ENCODE measurements at places on chromosomes 2 and 18.

DNA sequence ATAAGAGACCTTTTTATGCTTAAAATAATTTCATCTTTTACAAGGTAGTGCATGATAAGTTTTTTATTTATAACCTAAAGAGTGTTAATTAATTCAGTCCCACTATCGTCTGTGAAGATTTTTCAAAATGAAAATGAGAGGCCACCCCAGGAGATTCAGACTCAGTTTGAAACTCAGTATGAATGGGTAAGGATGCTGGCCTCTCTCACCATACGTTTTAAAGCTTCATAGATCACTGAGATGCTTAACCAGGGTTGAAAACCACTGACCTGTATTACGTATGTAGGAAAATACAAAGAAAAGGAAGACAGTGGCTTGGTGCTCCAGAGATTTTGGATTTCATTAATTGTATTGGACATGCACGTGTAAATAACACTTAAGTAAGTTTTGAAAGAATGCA lies 278.7 kb downstream of the FSIP2 start:
- no peak overlapping the region for H3K27ac ChIP-seq
- H3K27me3 ChIP-seq, result no peaks in the 10 kb centered on the region
- H3K36me3 ChIP-seq, result no peaks in the 10 kb centered on the region
- no peaks in the 10 kb centered on the region for H3K4me1 ChIP-seq
- H3K4me3 ChIP-seq, result no peak overlapping the region
- no peak for DNase-seq

DNA sequence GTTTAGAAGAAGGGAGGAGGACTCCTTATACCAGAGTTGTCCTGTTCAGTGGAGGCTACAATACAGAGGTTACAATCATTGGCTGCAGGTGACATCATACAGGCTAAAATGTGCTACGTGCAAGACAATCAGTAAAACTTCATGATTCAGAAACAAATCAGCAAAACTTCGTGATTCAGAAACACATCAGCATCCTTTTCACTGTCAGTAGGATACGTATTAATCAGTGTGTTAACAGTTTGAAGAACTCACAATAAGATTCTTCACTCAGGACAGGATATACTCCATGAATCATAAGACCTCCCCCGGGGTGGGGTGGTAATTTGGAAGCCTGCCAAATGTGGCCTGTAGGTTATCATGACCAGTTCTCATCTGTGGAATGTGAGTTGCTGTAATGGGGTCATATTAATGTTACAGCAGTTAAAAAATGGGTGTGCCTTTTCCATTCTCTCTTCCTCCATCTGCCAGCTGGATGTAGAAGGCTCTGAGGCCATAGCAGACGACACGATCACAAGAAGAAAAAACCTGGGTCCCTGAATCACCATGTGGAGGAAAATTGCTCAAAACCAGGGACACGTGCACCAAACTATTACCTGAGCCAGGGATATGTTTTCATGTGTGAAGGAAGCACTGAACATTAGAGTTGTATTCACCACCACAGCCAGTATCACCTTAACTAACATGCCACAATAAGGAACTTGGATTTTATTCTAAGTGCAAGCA lies 134.8 kb upstream of the CREB1 start:
- H3K4me1 ChIP-seq, result no peaks in the 10 kb centered on the region
- H3K4me3 ChIP-seq, result no peak overlapping the region
- H3K36me3 ChIP-seq, result no peaks in the 10 kb centered on the region
- H3K27ac ChIP-seq, result no peak overlapping the region
- DNase-seq, result no peak

DNA sequence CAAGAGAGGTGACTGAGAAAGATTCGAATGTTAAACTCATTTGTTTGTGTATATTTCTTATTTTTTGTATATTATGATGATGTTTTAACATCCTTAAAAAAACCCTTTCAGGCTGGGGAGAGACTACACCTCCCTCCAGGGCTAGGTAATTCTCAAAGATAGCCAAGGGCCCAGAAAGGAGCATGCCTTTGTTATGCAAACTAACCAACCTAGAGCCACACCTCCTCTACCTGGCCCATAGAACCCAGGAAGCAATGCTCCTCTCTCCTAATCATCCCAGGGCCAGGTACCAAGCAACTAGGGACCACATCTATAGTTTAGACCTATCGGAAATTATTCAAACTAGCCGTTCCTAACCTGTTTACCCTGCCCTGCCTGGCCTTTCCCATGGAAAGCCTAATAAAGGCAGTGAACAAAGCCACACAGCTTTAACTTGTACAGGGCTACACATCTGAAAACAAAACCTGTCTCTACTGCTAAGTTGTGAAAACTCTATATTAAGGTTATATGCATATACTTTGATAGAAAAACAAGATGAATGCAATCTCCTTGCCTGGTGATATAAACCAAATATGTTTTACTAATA lies 79.7 kb downstream of the COLEC12 start:
- no peaks in the 10 kb centered on the region for H3K36me3 ChIP-seq
- H3K4me1 ChIP-seq, result peaks cover 37% of the 10 kb centered on the region
- no peak for DNase-seq
- no peaks in the 10 kb centered on the region for H3K27me3 ChIP-seq
- H3K4me3 ChIP-seq, result no peak overlapping the region

DNA sequence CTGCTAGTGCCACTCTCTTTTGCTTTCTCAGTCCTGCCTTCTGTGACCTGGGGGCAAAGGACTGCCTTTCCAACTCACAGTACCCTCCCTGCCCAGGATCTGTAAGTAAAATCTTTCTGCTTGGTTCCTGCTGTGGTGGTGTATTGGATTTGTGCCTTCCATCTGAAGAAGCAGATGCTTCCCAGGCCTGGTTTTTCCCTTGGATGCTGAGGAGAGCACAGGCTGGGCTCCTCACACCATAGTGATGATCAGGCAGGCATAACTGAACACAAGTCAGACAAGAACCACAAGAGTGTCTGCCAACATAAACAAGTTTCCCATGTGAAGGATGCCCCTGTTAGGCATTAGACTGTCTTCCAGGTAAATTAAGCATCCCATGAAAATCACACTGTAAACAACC lies 121.3 kb upstream of the NRXN1 start:
- H3K27ac ChIP-seq, result no peak overlapping the region
- no peak for DNase-seq
- no peaks in the 10 kb centered on the region for H3K36me3 ChIP-seq
- H3K4me1 ChIP-seq, result no peaks in the 10 kb centered on the region
- H3K4me3 ChIP-seq, result no peak overlapping the region

DNA sequence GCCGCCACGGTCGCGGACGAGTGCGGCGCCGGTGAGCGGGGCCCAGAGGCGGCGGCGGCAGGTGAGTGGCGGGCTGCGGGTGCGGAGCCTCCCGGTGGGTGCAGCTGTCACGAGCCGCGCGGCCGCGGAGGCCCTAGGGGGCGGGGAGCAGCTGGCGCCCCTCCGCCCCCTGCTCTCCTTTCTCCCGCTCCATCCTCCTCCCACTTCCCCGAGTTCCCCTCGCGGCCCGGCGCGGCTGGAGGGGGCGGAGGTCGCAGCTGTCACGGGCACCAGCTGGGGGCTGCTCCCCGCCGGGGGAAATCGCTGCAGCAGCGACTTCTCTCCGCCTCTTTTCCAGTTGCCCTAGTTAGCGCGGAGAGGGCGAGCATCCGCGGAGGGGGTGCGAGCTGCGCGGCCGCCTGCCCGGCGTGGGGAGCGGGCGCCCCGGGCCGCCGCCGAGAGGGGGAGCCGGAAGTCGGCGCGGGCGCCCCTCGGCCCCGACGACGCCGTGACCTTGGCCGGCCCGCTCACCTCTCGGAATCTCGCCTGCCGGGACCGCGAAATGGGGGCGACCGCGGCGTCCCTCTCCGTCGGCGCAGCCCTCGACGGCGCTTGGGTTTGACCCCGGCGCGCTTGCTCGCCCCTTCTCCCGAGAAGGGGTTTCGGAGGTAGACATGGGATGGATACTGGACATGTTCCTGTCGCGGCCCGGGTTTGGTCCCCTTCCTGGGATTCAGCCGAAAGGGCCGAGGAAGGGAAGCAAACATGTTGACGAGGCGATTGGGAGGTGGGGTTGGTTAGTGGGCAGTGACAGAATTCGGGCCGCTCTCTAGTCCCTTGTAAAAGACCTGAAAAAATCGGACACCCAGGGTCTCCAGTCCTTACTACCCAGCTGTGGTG lies 727 bp downstream of the NCOA1 start:
- peak overlapping the region; percentile 91 for H3K27ac ChIP-seq
- peak; percentile 21 for DNase-seq
- no peaks in the 10 kb centered on the region for H3K36me3 ChIP-seq
- no peaks in the 10 kb centered on the region for H3K27me3 ChIP-seq

DNA sequence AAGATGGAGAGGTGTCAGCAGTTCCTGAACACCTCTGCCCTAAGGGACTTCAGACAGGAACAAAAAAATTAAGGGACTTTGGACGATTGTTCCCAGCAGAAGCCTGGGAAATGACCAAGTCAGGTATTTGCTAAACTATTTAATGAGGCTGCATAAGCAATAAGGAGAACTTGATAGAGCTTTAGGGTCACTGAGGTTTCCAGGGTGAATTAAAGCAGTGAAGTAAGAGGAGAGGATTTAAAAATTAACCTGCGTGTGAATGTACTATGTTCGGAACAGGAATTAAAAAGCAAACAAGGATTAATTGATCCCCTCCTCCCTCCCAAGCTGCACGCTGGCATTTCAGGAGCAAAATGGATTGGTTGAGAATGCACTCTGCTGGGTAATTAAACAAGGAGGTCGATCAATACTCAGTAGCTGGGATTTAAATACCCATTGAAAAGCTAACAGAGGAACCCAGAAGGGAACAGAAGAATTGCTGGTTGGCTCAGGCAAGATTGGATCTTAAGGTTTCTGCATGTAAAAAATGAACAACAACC lies 157.2 kb downstream of the RNF152 start:
- H3K36me3 ChIP-seq, result no peaks in the 10 kb centered on the region
- no peaks in the 10 kb centered on the region for H3K4me1 ChIP-seq
- H3K27me3 ChIP-seq, result no peaks in the 10 kb centered on the region
- no peak overlapping the region for H3K27ac ChIP-seq
- no peak overlapping the region for H3K4me3 ChIP-seq

- H3K36me3 ChIP-seq, result no peaks in the 10 kb centered on the region
- no peak overlapping the region for H3K27ac ChIP-seq
- H3K4me1 ChIP-seq, result peaks cover 29% of the 10 kb centered on the region
- no peak for DNase-seq
- peaks cover 9% of the 10 kb centered on the region for H3K27me3 ChIP-seq
Observed at GRCh38 chr18:22171258-22172119, 2.1 kb downstream of the GATA6 start.

DNA sequence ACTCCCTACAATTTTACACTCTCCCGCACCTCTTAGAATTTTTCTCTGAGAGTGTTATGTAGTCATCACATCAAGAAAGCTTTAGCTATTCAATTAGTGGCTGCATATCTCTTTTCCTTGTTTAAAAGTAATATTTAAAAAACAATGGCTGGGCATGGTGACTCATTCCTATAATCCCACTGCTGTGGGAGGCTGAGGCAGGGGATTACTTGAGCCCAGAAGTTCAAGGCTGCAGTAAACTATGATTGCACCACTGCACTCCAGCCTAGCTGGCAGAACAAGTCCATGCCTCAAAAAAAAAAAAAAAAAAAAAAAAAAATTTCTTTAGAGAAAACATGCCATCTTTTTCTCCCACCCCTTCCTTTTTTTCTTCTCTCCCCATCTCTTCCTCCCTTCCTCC lies 44.3 kb downstream of the AQP4 start:
- H3K4me1 ChIP-seq, result no peaks in the 10 kb centered on the region
- H3K36me3 ChIP-seq, result no peaks in the 10 kb centered on the region
- H3K4me3 ChIP-seq, result no peak overlapping the region
- H3K27ac ChIP-seq, result no peak overlapping the region
- no peaks in the 10 kb centered on the region for H3K27me3 ChIP-seq

GRCh38 chr2:229050133-229050532 lies 221.0 kb downstream of the PID1 start:
- H3K4me1 ChIP-seq, result no peaks in the 10 kb centered on the region
- no peak overlapping the region for H3K27ac ChIP-seq
- H3K27me3 ChIP-seq, result no peaks in the 10 kb centered on the region
- DNase-seq, result no peak
- H3K4me3 ChIP-seq, result no peak overlapping the region

DNA sequence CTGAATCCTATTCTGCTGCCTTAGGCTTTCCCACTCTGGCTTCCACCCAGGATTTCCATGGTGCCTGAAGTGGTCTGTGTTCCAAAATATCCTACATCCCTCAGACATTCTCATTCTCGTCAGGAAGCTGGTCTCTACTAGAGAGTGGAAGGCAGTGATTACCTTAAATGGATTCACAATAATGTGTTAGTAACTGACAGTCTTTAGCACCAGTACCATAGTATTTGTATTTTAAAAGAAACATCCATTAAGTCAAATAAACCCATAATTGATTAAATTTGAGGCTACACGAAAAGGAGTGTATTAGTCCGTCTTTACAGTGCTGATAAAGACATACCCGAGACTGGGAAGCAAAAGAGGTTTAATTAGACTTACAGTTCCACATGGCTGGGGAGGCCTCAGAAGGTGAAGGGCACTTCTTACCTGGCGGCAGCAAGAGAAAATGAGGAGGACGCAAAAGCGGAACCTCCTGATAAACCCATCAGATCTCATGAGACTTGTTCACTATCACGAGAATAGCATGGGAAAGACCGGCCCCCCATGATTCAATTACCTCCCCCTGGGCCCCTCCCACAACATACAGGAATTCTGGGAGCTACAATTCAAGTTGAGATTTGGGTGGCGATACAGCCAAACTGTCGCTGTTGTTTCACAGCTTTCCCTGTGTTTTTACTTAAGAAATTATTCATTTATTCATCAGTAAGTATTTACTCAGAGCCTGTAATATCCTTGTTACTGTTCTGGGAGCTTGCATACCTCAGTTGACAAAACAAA lies 306.5 kb downstream of the STK39 start:
- no peaks in the 10 kb centered on the region for H3K27me3 ChIP-seq
- no peak for DNase-seq
- no peaks in the 10 kb centered on the region for H3K4me1 ChIP-seq
- H3K27ac ChIP-seq, result no peak overlapping the region
- no peaks in the 10 kb centered on the region for H3K36me3 ChIP-seq

GRCh38 chr2:42249284-42249683 lies 80.1 kb downstream of the EML4 start:
- peaks cover 8% of the 10 kb centered on the region for H3K4me1 ChIP-seq
- H3K4me3 ChIP-seq, result no peak overlapping the region
- H3K27ac ChIP-seq, result no peak overlapping the region
- no peaks in the 10 kb centered on the region for H3K36me3 ChIP-seq

DNA sequence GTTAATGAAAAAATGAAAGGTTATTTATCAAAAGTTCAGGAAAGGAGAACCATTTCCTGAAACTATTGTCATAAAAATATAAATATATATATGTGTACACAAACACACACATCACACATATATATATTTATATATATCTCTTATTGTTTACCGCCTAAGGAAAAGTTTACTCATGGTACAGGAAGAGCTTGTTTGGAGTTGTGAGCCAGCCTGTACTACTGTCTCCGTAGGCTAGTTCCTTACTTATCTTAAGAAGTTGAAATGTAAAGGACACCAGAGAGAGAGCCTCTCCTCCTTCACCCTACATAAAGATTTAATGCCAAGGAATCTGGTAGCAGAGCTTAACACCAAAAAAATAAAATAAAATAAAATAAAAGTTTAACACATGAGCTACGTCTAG lies 19.6 kb downstream of the DSC1 start:
- H3K27ac ChIP-seq, result no peak overlapping the region
- no peaks in the 10 kb centered on the region for H3K4me1 ChIP-seq
- no peak for DNase-seq
- H3K4me3 ChIP-seq, result no peak overlapping the region

GRCh38 chr2:20650393-20650876 lies 463 bp downstream of the HS1BP3 start:
- peak overlapping the region; percentile 80 for H3K4me3 ChIP-seq
- no peaks in the 10 kb centered on the region for H3K36me3 ChIP-seq
- H3K27me3 ChIP-seq, result peaks cover 4% of the 10 kb centered on the region
- peaks cover 25% of the 10 kb centered on the region for H3K4me1 ChIP-seq
